Ecto neural progenitor cell (in vitro differentiated cells): ENCODE measurements at places on chromosomes 13 and 19.
A peak's percentile ranks its signal among the peaks of the same experiment; 100 is the strongest.

DNA sequence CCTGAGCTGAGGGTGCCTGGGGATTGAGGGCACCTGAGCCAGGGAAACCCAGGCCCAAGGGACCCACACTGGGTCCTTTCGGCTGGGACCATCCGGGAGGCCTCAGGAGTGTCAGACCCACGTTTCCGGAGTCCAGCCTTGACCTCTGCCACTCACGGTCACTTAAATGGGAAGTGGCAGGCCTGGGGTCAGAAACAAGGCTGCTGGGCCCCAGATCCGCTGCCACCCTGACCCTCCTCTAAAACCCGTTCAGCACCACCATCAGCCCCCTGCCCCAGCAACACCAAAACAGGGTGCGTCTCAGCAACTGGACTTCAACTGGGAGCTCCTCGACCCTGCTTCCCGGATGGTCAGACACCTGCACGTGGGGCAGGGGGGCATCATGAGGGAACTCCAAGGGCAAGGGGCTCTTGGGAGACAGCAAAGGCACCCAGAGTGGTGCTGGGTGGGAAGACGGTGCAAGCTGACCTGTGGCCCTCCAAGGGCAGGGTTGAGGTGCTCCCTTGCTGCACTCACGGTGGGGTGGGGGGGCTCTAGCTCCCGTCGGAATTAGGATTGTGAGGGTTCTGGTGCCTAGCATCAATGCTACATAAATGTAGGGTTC, 1.2 kb upstream of the PLPP2 start:
- DNase-seq = peak; percentile 38

DNA sequence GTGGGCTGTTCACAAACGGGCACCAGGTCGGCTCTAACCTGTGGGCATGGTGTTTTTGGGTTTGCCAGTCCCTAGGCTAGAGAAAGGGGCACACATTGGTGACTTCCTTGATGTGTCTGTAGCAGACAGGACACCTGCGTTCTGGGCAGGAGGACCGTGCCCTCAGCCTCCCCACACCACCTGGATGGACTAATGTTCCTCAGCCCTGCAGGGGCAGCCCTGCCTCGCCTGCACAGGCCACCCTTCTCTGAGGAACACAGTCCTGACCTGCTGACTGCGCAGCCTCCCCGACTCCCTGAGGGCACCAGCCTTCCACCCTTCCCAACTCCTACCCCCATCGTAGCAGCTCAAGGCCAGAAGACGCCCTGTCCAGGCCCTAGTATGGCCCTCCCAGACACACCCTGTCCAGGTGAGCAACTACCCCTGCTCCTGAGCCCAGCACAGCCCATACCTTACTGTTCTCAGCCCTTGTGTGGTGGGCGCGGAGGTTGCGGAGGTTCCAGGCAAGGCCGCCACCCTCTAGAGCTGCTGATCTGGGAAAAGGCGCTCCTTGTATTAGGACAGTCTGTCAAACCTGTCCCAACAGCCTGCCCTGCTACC, 55.7 kb downstream of the GGACT start:
- DNase-seq = no peak

DNA sequence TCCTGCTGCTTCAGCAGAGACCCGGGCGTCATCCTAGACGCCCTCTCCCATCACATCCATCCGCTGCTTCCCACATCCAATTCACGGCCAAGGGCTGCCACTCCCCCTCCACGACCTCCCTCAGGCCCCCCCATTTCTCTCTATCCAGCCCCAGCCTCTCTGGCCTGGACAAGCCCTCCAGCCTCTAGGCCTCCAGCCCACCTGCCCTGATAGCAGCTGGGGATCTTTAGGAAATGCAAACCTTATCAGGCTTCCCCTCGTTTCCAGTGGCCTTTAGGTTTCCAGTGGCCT, 51.6 kb downstream of the PEPD start:
- DNase-seq = no peak

DNA sequence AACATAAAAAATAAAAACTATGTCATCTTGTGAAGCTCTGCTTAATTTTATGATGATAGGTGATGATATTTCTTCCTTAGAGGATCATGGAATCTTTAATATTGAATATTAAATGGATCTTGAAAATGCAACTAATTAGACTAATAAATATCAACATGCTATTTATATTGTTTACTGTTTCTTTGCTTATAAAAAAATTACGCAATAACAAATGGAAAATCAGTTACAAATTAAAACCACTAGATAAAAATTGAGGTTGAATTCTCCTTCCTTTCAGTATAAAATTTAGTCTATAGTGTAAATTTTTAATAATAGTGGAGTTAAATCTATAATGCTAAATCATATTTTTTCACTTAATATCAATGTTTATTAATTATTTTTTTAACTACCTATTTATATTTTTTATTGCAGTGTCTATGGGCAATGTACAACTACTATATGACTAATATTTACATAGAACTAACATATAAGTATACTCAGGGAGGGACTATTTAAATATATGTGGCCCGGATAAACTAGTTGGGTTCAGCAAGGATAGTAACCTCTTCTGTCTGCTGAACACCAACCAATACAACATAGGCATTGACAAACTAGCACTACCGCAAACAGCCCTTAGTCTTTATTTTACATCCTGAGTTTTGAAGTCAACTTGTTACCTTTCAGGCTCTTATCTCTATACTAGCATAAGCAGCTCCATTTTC, 628.0 kb downstream of the EFNB2 start:
- DNase-seq = no peak

GRCh38 chr13:69373747-69374425, 733.7 kb upstream of the ATXN8OS start:
- no peak for DNase-seq

- no peak for DNase-seq
These were observed 912 bp upstream of the TUBA3C start for GRCh38 chr13:19182536-19182935.

- no peak for DNase-seq
These were observed 1.7 kb downstream of the FPR1 start for GRCh38 chr19:51749979-51750378.

DNA sequence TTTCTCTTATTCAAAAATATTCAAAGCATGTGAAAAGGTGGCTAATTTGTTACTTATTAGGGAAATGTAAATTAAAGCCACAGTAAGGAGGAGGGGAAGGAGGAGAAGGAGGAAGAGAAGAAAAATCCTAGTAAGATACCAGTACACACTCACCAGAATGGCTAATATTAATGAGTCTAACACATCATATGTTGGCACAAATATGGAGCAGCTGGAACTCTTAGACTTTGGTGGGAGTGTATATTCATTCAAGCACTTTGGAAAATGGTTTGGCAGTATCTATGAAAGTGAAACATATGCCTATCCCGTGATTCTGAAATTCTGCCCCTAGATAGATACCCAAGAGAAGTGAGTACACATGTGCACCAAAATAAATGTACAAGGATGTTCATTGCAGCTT, 38.1 kb upstream of the RGCC start:
- DNase-seq = no peak

- no peak for DNase-seq
These were observed 169.2 kb downstream of the URI1 start for GRCh38 chr19:30111021-30111855.

DNA sequence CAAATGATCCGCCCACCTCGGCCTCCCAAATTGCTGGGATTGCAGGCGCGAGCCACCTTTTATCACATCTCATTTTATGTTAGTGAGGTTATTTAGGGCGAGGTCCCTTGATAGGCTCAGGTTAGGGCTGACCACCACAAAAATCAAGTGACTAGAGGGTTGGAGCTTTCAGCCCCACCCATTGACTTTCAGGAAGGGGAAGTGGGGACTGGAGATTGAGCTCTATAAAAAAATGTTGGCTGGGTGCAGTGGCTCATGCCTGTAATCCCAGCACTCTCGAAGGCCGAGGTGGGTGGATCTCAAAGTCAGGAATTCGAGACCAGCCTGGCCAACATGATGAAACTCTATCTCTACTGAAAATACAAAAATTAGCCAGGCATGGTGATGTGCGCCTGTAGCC, 20.1 kb downstream of the FPR3 start:
- DNase-seq = no peak

DNA sequence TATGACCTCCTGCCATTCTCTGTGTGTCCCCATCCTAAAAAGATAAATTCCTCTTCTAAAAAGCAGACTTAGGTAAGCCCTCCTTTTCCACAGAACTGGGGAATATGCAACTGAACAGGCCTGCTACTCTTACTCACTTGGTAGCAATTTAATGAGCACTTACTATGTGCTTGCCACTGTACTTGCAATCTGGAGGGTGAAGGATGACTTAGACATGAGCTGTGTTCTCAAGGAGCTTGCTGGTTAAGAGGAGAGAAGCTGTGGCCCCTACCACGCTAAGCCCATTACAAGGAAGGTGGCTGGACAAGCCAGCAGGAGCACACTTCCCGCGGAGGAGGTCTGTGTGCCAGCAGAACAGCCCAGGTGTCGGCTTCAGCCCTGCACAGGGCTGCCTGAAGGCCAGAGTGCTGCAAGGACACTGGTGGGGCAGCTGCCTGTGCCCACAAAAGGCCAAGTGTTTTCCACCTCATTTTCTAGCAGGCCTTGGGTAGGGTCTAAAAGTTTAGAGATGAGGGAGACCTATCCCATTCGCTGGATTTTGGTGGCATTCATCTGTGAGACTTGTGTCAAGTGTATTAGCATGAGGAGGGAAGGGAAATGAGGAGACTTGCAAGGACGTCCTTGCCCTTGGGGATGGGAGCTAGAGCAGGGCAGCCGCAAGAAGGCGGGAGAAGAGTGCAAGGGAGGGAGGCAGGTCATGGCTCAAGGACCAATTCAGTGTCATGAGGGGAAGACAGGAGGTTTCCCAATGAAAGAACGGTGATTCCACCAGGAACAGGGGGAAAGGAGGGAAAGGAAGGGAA, 52.0 kb downstream of the COL4A1 start:
- DNase-seq = no peak

- DNase-seq = no peak
These were observed 116.0 kb downstream of the COL4A2 start for GRCh38 chr13:110422913-110423688.

- no peak for DNase-seq
These were observed 21.6 kb downstream of the SLC25A30 start for GRCh38 chr13:45396533-45397095.

DNA sequence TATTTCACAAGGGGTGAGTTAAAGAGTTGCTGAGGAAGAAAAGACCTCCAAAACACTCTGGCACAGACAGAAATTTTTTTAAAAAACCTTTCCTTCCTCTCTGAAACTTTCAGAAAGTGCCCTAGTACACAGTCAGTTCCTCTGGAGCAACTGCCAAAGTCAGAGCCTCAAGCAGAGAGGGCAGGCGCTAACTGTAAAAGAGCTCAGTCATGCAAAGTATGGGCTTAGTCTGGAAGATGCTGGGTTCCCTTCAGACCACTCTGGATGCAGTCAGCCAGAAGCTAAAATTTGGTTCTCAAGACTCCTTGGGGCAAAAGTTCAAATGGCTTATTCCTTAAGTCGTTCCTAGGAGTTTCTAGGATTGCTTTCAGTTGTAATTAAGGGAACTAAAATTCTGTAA, 671.6 kb downstream of the PCDH9 start:
- no peak for DNase-seq

GRCh38 chr13:77448689-77449088, 86.8 kb upstream of the SCEL start:
- no peak for DNase-seq

- DNase-seq = no peak
These were observed 528.4 kb upstream of the NBEA start for GRCh38 chr13:34413538-34414210.

GRCh38 chr19:35085947-35086346, 29.7 kb upstream of the FXYD3 start:
- no peak for DNase-seq

GRCh38 chr13:79403113-79403512, 2.9 kb downstream of the RBM26 start:
- DNase-seq = no peak

DNA sequence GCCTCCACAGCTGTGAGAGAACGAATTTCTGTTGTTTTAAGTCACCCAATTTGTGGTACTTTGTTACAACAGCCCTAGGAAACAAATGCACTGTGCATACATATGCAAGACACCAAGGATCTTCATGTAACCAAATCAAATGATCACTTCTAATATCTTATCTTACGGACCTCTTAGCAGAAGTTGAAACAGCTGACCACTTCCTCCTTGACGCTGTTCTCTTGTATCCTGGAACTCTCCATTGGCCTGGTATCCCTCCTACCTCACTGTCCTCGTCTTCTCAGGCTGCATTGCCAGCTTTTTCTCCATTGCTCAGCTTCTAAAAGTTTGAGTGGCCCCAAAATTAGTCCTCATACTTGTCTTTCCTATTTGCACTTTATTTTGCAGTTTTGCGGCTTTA, 200.4 kb downstream of the DLEU7 start:
- no peak for DNase-seq

DNA sequence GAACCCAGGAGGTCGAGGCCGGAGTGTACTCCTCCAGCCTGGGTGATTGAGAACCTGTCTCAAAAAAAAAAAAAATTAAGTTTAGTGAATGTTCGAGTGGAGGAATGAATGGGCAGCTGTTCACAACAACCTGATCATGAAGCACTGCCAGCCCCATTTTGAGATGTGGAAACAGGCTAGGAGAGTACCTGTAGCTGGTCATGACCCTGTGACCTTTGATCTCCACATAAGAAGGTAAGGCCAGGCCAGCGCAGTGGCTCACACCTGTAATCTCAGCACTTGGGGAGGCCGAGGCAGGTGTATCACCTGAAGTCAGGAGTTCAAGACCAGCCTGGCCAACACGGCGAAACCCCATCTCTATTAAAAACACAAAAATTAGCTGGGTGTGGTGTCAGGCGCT, 7.6 kb downstream of the RAVER1 start:
- no peak for DNase-seq

DNA sequence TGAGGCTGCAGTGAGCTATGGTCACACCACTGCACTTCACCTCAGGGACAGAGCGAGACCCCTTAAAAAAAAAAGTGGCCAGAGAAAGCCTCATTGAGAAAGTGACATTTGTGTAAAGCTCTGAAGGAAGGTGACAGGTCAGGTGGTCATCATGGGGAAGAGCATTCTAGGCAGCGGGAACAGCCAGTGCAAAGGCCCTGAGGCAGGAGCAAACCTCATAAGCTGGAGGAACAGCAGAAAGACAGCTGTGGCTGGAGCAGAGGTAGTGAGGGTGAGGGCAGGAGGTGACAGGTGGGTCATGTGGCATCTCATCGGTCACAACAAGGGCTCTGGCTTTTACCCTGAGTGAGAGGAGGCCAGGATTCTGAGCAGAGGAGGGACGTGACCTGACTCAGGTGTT, 64.4 kb downstream of the RYR1 start:
- no peak for DNase-seq

GRCh38 chr19:10230173-10230860, 814 bp downstream of the S1PR2 start:
- peak; percentile 84 for DNase-seq

DNA sequence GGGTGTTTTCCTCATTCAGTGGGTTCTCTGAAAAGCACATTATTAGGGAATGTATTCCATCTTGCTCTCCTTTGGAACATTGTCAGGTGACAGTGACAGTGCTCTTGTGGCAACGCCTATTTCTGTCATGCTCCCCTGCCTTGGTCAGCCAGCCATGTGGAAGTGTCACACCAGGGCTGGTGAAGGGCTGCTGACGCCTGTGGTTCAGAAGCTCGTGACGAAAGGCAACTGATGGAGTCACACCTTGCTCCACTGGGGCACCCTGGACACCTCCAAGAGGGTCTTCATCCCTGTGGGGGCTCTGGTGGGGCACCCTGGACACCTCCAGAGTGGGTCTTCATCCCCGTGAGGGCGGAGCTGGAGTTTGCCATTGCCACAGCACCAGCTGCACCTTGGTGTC, 68.9 kb upstream of the GPR183 start:
- DNase-seq = no peak
